ENCODE measurements at places on chromosomes 16 and 17.

- DNase-seq: no peak
Measured at GRCh38 chr17:28712705-28713415, 1.2 kb upstream of the PROCA1 start.

- no peak for DNase-seq
Measured at GRCh38 chr17:68314916-68315535, 23.7 kb downstream of the ARSG start.

- DNase-seq: no peak
Measured at GRCh38 chr16:12507366-12507765, 296.3 kb downstream of the CPPED1 start.

- DNase-seq: no peak
Measured at GRCh38 chr16:89502081-89502843, 5.9 kb upstream of the SPG7 start.

DNA sequence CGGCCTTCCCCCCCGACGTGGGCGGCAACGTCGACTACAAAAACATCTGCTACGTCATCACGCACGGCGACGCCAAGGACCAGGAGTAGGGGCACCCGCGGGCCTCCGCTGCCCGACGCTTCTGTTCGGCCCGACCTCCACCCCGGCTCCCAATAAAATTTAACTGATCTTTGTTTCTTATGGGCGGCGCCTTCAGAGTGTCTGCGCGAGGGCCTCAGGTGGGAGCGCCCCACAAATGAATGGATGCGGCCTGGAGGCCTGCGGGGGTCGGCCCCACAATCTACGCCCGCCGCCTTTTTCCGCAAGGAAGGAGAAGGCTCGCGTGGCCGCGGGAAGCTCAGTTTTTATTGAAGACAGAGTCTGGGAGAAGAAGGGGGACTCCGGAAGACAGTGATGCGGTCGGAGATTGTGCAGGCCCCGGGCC is 3.2 kb downstream of the MYL11 start:
- peak; percentile 72 for DNase-seq

DNA sequence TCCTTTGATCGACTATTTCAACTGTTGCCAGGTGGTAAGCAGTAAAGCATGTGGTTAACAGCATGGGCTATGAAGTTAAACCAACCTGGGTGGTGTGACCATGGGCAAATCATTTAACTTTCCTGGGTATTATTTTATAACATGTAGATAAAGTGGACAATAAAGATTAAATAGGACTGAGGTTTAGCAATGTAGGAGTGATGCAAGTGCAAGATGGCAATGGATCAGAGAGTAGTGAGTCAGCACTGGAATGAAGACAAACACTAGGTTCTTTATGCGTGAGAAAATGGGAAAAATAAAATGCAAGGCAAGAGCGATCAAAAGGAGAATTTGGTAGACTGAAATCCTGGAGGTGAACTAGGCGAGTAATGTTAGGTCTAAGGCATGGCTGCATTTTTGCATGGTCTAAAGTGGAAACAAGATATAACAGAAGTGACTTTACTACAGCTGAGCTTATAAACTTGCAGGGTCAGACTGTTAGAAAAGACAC is 222.4 kb upstream of the AXIN2 start:
- no peak for DNase-seq

- DNase-seq: no peak
Measured at GRCh38 chr16:79181419-79181818, 419.1 kb downstream of the MAF start.

GRCh38 chr17:29007860-29008455 is 2.1 kb upstream of the SEZ6 start:
- DNase-seq: no peak

DNA sequence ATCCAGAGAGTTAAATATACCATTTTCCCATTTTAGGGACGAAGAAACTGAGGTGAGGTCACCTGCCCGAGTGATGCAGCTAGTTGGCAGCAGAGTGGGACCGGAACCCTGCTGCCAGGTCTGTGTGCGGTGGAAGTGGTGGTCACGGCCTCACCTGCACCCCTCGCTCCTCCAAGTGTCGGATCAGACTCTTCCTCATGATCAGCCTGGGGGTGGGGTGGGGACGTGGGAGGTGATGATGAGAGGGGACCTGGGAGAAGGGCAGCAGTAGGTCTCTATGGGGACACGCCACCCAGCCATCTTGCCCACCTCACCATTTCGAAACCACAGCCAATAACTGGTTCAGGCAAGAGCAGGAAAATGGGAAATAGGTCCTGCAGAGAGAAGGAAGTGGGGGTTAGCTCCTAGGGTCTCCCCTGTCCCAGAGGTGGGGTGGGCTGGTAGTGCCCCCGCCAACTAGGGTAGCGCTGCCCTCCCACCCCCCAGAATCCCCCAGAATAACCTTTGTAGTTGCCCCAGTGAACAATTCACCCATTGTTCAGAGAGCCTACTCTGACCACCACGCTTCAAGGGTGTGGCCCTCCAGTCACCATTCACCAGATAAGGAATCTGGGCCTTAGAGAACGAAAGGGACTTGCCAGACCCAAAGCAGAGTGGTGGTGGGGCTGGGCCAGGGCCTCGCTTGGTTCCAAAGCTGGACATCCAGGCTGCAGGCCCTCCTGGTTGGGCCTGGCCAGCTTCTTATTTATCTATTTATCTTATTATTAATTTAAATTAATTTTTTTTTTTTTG is 5.1 kb downstream of the GDPD3 start:
- no peak for DNase-seq

DNA sequence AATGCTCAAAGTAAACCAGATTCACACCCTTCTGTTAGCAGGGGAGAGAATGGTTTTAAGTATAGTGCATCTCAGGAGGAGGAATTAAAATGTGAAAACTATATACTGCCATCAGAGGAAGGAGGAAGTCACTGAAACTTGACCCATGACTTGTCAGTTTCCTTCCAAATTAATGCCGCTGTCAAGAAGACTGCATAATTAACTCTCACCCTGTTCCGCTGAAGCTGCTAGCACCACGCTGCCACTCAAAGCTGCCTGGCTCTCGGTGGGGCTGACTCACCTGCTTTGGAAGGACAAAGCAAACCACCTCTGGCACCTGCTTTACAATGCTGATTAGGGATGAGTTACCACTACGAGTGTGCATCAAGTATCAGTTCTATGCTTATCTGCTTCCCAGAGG is 37.8 kb upstream of the ULK2 start:
- DNase-seq: no peak

- peak; percentile 65 for DNase-seq
Measured at GRCh38 chr17:7561028-7561575, 617 bp upstream of the SENP3 start.

DNA sequence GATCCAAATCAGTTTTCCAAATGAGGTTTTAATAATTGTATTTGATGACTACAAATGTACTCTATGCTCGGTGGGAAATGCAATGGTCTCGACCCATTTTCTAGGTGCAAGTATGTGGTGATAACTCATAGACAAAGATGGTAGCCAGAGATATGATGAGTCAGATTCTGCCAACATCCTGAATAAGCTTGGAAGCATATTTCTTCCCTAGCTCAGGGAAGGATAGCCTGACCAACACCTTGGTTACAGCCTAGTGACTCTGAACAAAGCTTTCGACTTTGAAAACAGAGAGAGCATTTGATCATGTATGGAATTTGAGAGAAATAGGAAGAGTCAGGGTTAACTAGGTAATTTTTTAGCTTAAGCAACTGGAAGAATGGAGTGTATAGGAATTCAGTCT is 128.3 kb upstream of the MYOCD start:
- no peak for DNase-seq

DNA sequence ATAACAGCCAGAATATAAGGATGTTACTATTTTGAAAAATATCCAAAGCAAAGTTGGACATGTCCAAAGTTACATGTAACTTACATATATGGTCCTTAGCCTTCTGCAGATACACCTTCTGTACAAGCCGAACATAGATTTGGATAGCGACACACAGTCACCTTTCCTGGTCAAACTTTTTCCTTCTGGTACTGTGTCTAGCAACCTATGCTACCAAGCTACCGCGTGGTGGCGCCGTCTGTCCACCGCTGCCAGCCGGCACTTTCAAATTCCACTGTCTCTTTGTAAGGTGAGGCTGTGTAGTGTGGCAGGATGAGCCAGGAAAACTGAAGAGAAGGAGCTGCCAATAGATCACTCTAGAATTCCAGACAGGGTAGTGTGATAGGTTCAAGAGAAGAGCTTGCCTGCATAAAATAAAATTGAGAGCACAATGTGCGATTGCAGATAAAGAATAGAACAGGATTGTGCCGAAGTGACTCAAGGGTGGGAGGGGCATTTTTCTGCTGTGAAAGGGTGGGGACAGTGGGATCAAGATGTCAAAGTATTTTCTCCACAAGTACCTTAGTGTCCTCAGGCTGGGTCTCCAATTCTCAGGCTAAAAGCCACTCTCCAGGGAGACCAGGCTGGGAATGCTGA is 366.9 kb downstream of the SLC39A11 start:
- no peak for DNase-seq

DNA sequence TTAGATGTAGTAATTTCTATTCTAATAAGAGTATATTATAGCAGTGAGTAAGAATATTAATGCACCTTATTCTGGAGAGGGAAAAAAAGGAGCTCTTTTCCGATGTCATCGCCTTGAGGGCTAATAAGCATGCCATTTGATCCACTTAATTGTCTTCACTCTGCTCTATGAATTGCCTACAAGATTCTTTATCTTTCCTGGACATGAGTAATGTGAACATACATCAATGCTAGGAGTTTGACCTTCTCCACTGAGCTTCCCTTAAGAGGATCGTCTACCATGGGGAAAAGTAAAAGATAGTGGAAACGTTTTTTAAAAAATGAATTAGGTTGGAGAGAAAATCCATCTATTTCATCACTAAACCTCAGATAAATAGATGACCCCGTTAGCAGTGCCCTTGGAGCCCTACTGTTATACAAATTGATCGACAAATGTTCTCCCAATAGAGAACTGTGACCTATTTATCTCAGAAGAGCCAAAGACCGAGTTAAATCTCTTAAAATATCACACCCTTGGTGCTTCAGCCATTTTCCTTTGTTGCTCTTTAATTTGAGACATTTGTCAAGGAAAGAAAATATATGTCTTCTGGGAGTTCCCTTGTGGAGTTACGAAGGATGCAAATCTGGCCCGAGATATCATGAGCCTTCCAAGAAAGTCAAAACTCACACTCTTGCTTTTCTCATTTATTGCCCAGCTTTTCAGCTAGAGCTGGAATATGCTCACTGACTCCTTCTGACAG is 898.5 kb downstream of the KCNJ2 start:
- DNase-seq: no peak

GRCh38 chr16:47734987-47735594 is 274.0 kb downstream of the PHKB start:
- DNase-seq: no peak

DNA sequence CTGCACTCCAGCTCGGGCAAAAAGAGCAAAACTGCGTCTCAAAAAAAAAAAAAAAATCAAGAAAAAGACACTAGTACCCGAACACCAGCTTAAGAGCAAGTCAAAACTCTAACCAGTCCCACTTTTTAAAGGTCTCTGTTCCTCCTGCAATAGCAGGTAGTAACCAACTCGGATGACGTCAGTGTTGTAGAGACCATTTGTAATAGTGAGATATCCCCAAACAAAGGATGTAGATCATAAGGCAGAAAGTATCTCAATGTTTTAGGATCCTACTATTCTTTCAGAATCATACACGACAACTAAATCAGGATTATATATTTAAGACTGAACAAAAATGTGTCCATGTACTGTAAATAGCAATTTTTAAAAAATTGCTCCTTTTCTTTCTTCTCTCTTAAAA is 2.4 kb downstream of the JPT1 start:
- no peak for DNase-seq

- no peak for DNase-seq
Measured at GRCh38 chr17:72244494-72244893, 123.7 kb downstream of the SOX9 start.

GRCh38 chr17:12230481-12231354 is 210.0 kb downstream of the MAP2K4 start:
- no peak for DNase-seq

- DNase-seq: no peak
Measured at GRCh38 chr17:75942473-75942872, 1.6 kb upstream of the FBF1 start.

DNA sequence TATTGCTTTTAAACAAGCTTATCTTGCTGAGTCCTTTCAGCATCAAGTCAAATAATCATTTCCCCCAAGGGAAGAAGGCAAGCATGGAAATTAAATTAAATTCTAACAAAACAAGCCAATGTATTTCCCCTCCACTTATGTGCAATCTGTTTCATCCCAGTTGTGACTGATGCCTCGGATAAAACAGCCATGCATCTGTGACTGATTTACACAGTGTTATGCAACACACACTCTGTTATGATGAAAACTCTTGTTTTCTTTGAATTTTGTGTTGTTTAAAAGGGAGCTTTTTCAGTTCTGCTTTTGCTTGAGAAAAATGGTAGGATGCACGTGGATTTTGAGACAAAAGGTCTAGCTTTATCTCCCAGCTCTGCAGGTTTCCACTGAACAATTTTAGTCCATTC is 32.6 kb downstream of the TMEM100 start:
- no peak for DNase-seq

DNA sequence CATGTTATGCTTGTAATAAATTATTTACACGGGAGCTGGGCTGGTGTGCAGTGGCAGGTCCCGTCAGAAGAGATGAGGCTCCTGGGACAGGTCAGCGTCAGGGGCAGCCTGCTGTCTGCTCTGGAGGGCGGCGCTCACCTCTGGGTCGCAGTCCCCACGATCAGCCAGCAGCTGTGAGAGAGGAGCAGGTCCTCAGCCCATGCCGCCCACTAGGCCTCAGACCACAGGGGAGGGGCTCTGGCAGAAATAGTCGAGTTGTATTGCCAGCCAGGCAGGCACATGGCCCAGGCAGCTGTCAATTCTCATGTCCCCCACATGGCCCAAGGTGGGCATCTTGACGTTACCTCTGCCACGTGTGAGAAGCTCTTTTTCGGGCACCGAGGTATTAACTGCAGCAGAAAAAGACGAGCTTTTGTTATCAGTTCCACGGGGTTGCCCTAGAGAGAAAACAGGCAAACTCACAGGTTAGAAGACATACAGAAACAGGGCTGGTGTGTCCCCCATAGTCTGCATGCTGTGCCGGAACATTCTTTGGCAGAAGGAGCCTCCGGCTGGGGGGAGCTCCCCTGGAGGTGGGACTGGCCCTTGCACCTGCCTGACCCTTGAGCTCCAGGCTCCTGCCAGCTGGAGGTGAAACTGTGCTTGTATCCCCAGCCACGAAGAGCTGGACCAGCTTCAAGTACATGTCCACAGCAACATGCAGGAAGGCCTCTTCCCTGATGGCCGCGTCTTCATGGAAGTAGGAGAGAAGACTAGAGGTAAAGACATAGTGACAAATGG is 17.4 kb downstream of the ZNF276 start:
- no peak for DNase-seq
